Karpas-422 (cell line): ENCODE measurements at places on chromosomes 11 and 22.

- DNase-seq, result no peak
These were observed 105.5 kb downstream of the KCNQ1OT1 start for GRCh38 chr11:2594267-2594666.

- DNase-seq, result no peak
These were observed 99.3 kb upstream of the GAL start for GRCh38 chr11:68584991-68585524.

GRCh38 chr11:19829109-19829837, 116.6 kb downstream of the NAV2 start:
- DNase-seq, result no peak

GRCh38 chr22:32542066-32542676, 67.6 kb downstream of the FBXO7 start:
- DNase-seq, result no peak

DNA sequence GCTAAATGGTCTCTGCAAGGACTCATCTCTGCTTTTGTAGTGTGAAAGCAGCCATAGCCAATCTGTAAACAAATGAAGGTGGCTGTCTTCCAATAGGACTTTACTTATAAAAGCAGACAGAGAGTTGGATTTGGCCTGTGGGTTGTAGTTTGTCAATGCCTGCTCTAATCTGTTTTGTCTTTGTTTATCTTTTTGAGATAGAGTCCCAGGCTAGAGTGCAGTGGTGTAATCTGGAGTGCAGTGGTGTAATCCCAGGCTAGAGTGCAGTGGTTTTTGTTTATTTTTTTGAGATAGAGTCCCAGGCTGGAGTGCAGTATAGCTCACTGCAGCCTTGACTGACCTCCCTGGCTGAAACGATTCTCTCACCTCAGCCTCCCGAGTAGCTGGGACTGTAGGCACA, 8.6 kb downstream of the PPP6R3 start:
- DNase-seq, result no peak

- DNase-seq, result no peak
These were observed 53.1 kb upstream of the CEP295 start for GRCh38 chr11:93608364-93608763.

DNA sequence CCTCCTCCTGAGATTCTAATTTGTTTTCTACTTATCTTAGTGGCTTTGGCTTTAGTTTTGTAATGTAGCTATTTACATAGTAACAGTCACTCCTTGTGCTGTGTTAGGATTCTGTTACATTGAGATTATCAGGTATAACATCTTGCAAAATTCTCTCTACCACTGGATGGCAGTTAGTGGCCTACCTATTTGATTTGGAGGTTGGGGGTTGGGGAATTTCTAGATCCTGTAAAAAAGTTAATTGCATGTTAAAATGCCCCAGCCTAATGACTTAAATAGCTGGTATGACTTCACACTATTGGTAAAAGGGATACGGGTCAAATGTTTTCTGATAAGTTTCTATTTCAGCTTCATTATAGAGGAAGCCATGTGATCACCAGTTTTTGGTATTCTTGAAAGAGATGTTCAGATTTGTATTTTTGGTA, 2.8 kb downstream of the GRK3 start:
- no peak for DNase-seq

- no peak for DNase-seq
These were observed 48.5 kb downstream of the SVIP start for GRCh38 chr11:22780952-22781593.

DNA sequence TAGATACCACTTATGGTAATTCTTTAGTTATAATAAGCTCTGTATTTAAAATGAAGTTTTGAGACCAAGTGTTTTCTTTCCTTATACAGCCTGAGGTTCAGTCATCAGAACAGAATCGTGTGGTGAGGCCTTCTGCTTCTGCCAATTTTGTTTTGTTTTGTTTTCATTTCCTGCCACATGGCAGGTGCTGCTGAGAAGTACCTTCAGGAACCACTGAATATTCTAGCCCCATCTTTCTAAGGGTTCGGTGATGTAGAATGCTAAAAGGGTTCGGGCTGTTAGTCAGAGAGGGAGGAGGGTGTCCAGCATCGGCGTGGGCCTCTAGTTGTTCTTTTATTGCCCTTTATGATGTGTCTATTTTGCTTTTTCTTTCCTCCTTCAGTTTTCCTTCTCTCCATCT, 25.8 kb downstream of the TNRC6B start:
- peak; percentile 68 for DNase-seq

DNA sequence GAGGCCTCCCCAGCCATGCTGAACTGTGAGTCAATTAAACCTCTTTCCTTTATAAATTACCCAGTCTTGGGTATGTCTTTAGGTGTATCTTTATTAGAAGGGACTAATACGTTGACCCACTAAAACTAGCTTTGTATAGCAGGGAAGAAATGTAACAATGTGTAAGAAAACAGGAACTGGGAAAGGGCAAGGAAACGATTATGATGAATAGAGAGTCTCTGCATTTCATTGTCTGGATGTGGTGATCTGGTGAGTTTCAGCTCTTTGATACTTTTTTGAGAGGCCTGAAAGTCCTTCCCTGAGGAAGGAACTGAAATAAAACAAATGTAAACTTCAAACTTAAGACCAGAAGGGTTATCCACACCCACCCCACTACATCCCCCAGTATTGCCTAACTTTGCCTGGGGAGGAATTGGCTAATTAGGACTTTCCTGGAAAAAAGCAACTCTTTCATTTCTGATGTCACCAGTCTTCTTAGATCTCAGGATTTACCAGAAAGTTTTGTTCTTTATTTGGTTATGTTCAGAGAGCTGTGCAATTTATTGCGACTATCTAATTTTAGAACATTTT, 119.0 kb downstream of the LDLRAD3 start:
- DNase-seq, result no peak

DNA sequence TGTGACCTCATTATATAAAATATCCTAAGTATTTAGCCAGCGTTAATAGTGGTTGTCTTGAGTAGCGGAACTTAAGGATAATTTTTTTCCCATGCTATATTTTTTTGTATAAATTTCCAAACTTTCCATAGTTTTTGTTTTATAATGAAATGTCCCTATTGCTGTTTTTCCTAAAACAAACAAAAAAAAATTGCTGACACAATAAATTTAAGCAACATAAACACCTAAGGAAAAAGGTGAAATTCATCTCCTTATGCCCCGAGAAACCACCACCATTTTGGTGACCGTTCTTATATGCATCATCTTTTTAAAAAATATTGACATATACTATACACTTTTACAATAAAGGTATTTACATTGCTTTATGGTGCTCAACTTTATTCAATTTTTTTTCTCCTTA, 708.8 kb upstream of the ANO5 start:
- DNase-seq, result no peak

GRCh38 chr11:123250892-123251656, 56.0 kb upstream of the CLMP start:
- no peak for DNase-seq

GRCh38 chr11:77630157-77630710, 7.4 kb downstream of the CLNS1A start:
- DNase-seq, result no peak

GRCh38 chr22:36860821-36861659, at the start of gene NCF4:
NCF4 (plus strand) TSS chr22:36861006; CDS start chr22:36861172, 166 bp downstream.
- peak; percentile 97 for DNase-seq

DNA sequence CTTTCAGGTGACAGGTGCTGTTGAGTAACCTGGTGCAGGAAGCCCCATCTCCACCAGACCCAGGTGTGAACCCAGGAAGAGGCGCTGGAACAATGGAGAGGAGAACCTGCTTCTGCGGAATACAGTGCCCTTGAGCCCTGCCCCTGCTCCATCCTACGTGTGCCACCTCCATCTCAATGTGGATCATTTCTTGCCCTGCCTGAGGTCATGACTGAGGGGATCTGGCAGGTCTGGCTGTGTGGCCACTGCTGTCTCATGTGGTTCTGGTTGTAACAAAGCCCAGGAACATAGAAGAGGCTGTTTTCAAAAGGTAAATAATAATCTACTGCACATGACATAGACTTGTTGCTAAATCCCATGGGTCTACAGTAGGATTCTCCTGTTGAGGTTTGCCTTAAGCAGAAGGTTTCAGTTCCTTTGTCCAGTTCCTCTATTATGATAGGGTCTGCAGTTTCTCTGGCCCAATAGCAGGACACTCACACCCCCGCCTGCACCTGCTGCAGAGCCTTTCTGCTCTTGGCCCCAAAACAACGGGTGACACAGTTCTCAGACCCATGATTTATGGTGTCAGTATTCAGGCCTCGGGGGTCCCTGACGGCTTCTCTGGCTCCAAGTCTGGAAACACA, 113.5 kb upstream of the IGLL5 start:
- peak; percentile 72 for DNase-seq

GRCh38 chr11:18384157-18384641, 10.2 kb upstream of the LDHA start:
- DNase-seq, result no peak

DNA sequence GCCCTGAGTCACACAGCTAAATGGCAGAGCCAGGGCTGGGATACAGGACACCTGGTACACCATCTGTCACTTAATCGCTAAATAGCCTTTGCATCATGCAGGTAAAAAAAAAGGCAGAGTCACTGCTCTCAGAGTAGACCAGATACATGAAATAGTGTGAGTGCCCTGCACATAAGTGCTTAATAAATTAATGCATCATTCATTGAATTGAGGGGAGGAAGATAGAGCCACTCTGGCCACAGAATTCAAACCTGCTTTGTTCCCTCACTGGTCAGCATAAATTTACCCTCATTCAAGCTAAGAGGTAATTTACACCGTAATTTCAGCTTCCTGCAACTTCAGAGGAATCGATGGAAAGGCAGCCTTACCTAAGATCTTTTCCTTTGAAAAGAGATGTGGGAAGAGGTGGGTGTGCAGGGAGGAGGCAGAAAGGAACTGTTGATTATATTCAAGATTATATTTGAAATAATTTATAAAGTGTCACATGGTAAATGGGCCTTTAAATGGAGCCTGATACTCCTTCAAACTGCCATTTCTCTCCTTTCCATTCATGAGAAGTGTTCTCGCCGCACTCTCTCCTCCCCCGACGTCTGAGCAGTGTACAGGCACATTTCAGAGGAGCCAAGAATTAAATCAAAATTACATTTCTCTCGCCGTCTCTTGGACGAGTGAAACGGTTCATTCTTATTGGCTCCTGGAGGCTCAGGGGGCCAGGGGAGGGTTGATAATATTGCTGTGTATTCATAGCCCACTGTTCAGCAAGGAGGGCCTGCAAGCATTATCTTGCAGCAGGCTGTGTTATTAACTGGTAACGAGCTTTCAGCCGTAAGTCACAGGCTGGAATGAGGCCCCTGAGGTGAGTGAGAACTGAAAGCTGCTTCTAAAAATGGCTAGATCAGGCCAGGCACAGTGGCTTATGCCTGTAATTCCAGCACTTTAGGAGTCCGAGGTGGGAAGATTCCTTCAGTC, 52.2 kb upstream of the HMGXB4 start:
- DNase-seq, result no peak

DNA sequence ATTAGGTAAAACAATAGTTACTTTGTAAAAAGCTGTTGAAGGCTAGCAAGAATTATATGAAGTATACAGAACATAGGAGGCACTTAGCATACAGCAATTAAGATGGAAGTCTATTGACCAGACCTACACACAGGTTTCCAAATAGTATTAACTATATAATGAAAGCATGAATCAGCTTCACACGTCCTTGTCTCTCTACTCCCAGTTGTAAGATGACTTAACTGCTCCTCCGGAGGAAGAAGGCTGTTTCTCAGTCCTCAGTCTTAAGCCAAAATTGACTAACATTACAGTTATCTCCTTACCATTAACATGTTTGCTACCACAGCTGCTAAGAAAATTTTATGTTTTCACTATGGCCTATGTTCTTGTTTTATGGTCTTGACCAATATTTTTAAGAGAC, 24.7 kb downstream of the SIK3 start:
- no peak for DNase-seq

DNA sequence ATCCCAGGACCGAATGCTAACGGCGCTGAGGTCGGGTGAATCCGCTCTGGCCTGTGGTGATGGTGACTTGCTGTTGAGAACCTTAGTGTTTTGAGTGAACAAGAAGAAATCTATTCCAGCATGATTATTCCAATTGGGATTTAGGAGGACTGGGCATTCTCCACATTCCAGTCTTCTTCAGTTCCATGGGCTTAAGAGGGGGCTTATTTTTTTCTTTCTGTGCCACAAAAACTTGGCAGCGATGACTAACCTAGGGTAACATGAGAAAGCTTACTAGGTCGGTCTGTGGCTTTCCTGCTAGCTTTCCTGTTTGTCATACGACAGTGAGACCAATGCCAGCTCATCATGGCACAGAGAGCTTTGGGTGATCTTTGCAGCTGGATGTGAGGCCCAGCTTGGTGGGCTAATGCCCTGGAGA, 62.9 kb upstream of the ATXN10 start:
- no peak for DNase-seq

DNA sequence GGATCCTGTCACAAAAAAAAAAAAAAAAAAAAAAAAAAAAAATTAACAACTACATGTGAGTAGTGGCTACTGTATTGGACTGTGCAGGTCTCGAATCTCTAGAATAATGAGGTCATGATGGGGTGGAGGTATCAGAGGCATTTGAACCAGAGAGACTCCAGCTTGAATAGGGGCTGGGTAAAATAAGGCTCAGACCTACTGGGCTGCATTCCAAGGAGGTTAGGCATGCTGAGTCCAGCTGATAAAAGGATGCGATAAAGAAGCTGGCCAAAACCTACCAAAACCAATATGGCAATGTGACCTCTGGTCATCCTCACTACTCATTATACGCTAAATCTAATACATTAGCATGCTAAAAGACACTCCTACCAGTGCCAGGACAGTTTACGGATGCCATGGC, 5.9 kb upstream of the PACSIN3 start:
- DNase-seq, result no peak

DNA sequence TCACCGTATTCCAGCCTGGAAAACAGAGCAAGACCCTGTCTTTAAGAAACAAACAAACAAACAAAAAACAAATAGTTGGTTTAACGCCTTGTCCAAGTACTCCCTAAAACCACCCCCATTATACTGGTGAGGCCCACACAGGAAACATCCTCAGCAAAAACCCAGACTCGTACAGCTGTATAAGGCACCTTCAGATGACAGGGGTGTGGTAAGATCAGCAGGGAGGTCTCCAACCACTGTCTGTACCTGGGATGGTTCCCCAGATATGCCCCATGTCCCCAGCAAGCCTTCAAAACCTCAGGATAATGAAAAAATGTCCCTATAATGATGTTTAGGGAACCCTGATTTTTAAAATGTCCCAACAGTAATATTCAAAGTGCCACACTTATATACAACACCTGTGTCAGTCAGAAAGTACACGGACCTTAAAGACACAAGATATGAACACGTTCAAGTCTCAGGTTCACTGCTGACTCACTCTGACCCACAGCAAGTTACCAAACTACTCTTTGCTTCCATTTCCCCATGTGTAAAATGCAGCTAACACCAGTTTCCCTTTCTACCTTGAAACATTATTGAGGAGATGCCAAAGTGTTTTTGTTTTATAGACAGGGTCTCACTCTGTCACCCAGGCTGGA, 9.3 kb downstream of the SF3A1 start:
- no peak for DNase-seq
